ENCODE measurements at places on chromosomes 6 and 20.

GRCh38 chr20:33444797-33445560 lies 1.4 kb upstream of the SNTA1 start:
- DNase-seq: no peak

DNA sequence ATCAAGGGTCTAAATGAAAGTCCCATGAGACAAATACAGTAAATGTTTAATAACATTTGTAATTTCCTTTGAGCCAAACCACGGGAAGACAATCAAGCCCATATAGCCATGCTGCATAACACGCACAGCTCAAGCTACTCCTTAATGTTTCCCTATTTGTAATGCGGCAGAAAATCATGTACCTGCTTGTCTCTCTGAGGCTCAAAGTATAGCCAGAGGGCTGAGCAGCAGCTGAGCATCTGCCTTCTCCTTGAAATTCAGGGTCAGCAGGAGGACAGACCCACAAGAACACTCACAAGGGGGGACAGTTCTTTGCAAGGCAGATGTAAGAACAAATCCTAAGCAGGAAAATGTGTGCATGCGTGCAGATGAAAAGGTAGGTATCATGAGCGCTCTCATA lies 45.8 kb upstream of the JARID2 start:
- DNase-seq: no peak

DNA sequence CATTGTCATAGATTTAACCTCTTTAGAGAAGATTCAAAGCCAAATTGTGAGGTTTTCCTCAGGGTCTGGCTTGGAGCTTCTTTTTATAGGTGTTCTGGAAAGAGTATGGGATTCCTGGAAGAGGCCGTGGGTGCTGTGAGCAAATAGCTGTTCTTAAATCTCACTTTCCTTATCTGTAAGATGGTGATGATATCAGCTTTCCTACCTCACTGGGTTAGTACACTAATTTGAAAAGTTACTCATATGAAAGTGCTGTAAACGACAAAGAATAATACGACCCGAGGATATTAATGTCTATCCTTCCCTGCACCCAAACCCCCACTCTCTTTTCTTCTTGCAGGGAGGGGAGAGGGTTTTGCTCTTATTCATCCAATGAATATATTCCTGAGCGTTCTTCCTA lies 116.9 kb upstream of the ENPP5 start:
- no peak for DNase-seq

DNA sequence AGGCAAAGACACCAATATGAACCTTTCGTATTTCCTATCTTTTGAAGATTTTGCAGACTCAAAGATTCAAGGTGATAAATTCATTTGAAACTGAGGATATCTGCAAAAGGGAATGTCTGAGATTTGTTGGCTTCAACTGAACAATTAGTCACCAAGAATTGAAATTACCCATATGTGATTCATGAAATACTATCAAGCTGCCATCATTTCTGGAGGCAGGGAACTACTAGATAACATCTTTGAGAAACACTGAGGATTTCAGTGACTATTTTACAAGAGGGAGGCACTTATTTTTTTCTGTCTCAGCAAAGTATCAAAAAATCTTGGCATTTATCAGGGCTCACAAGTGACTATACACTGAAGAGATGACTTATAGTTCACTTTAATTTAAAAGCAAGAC lies 39.8 kb upstream of the MMS22L start:
- no peak for DNase-seq

- no peak for DNase-seq
Observed at GRCh38 chr6:140708441-140708840, 1334.0 kb upstream of the CITED2 start.

DNA sequence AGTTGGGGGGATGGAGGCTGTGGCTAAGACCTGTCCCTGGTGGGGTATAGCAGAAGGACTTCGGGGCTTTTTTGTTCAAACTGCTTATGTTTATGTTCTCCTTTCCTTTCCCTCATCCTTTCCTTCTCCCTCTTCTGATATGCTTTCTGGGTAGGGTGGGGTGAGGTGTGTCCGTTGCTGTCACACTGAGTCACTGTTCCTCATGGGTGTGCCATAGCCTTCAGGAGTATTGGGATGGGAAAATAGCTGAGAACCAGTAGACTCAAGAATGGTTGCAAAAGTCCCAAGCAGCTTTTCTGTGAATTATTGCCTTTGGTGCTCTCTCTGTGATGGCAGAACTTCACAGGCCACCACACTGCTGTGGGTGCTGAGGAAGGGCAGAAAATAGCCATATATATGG lies 39.6 kb downstream of the TPD52L1 start:
- DNase-seq: no peak

- no peak for DNase-seq
Observed at GRCh38 chr6:5936140-5936539, 70.6 kb downstream of the NRN1 start.

- no peak for DNase-seq
Observed at GRCh38 chr20:33545763-33546162, 55.9 kb downstream of the CBFA2T2 start.

DNA sequence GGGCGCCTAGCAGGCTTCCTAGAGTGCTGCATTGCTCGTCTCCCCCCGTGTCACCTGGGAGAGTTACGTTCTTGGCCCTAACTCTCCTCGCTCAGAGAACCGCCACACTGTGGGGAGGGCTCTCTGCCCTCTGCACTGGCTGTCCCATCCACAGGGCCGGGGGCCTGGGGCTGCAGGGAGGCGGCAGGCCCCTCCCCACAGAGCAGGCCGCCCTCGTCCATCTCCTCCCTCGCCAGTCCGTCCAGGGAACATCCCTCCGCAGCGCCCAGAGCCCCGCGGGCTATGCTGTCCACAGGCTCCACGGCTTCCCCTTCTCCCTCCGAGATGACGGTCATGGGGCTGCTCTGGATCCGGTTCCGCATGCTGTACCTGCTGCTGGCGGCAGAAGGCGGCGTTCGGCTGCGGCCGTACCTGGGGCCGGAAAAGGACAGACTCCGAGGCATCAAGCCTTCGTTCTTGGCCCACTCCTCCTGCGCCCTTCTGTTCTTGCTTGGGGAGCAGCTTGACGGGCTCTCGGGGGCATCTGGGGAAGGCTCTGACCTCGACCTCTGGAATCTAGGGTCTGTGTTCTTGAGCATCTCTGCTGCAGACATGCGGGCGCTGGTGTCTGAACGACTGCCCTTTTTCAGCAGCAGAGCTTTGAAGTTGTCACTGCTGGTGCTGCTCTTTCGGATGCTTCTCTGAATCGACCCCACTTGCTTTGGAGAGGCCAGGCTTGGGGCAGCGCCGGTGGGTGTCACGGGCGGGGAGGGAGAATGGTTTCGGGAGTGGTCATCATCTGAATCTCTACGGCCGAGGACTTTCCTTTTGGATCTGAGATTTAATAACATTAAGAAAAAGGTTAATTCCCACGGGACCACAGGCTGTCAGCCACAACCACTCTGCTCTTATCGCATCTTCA lies 20.2 kb downstream of the HEBP2 start:
- DNase-seq: no peak

- no peak for DNase-seq
Observed at GRCh38 chr6:69732640-69733039, 64.2 kb downstream of the LMBRD1 start.

DNA sequence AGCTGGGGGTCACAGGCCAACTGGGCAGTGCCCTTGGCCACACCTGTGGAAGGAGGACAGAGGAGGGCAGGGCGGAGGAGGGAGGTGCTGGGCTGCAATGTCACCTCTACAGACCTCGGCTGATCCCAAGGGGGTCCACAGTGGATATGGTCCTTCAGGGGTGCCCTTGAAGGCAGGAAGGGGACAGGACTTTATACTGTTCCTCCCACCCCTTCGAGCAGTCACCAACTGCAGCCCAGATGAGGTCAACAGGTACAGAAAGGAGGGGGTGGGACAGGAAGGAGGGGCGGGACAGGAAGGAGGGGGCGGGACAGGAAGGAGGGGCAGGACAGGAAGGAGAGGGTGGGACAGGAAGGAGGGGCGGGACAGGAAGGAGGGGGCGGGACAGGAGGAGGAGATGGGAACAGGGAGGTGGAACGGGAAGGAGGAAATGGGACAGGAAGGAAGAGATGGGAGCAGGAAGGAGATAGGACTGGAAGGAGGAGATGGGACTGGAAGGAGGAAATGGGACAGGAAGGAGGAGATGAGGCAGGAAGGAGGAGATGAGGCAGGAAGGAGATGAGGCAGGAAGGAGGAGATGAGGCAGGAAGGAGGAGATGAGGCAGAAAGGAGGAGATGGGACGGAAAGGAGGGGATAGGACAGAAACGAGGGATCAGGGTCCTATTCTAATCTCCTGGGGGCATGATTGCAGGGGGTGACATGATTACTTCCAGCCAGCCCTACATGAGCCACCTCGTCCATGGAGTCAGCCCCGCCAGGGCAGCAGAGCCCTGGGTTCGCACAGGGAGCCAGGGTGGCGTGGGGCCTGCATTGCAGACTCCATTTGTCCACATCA lies 19.4 kb upstream of the MRGBP start:
- no peak for DNase-seq

DNA sequence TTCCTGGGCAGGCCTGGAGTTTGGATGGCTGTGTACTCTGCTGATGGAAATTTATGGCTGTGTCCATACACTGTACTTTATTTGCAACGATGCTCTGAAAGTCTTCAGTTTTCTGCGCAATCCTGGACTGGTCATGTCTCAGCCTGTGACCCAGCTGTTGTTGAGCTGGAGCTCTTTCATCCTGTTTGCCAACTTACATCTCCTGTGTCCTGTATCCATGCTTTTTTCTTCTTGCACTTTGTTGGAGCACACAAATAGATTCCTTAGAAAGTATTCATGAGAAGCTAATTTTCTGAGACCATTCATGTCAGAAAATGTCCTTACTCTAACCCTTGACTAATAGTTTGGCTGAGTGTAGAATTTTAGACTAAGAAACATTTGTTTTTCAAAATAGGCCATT lies 251.2 kb downstream of the BCKDHB start:
- no peak for DNase-seq

GRCh38 chr20:57173986-57174385 lies 92.5 kb downstream of the BMP7 start:
- DNase-seq: no peak

- peak; percentile 90 for DNase-seq
Observed at GRCh38 chr20:33686100-33686983, at the start of gene E2F1. Gene E2F1, minus strand, starts transcription at chr20:33686385. Its CDS starts 121 bp downstream, at chr20:33686264.

DNA sequence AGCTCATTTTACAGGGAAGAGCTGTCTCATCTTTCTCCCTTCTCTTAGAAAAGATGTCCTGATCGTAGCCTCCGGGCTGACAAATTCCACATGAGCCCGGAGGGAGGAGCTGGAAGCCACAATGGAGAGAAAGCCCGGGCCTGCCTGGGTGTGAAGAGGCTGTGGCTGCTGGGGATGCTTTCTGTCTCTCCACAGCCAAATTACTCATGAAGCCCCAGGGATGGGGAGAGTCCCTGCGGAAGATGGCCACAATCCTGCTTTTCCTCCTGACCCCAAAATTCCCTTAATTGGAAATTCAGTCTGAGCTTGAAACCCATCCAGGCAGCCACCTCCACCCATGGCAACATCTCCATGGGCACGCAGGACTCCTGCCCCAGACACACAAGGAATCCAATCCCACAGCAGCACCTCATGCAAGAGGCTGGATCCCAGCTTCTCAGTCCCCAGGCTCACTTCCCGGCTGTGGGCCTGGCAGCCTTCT lies 32.4 kb downstream of the JPH2 start:
- DNase-seq: no peak

DNA sequence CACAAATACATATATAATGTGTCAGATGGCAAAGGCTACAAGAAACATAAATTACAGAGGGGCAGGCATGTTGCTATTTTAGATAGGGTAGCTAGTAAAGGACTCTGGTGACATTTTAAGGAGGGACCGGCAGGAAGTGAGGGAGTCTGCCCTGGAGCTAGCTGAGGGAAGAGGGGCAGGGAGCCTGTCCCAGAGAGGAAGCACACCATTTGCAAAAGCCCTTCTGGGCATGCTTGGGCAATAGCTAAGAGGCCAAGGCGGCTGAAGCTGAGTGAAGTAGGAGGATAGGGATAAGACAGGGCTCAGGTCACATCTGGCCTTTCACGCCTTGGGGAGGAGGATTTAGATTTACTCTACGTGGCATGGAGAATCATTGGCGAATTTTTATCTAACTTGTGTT lies 96.2 kb downstream of the RTN4IP1 start:
- no peak for DNase-seq

GRCh38 chr6:140586426-140587061 lies 1212.1 kb upstream of the CITED2 start:
- DNase-seq: no peak

- no peak for DNase-seq
Observed at GRCh38 chr20:37796121-37796520, 102.3 kb downstream of the CTNNBL1 start.

DNA sequence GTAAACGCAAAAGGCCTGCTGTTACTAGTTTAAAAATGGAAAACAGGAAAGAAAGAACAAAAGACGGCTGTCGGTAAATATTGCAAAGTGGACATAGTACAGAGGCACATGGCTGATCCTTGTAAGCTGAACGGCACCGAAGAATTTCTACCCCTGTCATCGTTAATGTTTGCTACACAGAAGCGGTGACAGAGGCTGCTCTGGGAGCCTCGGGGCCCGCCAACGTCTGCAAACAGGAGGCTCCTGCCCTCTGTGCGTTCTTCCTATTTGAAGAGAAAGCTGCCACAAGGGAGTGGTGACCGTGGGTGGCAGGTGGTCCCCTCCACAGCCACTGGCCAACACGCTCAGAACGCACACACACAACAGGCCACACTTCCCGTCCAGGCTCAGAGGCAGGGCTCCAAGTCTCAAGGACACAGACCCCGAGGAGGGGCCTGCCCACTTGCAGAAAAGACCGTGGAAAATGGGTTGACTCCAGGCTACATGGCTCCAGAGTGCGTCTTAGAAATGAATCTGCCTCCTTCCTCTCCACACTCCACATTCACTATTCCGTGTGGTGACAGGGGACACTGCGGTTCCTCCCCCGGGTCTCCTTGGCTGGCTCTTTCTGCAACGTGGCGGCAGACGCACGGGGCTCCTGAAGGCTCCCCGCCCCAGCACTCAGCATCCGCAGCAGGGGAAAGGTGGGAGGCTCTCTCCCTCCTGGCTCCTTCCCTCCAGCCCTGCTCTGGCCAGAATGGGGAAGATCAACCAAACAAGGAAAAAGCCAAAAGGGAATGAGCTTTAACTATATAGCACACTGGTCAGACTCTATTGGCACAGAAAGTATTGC lies 64.5 kb downstream of the GMPR start:
- DNase-seq: no peak

GRCh38 chr6:17202526-17202925 lies 78.6 kb upstream of the RBM24 start:
- no peak for DNase-seq

DNA sequence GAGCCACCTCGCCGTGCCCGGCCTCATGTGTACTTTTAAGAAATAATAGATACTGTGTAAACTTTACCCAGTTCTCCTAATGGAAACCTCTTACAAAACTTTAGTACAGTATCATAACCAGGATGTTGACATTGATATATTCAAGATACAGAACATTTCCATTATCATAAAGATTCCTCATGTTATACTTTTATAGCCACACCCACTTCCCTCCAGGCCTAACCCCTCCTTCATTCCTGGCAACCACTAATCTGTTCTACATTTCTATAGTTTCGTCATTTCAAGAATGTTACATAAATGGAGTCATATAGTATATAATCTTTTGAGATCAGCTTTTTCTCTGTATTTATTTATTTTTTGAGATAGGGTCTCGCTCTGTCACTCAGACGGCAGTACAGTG lies 52.6 kb upstream of the SALL4 start:
- no peak for DNase-seq

All from substantia nigra (tissue), 51 donors.